ENCODE measurements at places on chromosomes 11 and 22.

DNA sequence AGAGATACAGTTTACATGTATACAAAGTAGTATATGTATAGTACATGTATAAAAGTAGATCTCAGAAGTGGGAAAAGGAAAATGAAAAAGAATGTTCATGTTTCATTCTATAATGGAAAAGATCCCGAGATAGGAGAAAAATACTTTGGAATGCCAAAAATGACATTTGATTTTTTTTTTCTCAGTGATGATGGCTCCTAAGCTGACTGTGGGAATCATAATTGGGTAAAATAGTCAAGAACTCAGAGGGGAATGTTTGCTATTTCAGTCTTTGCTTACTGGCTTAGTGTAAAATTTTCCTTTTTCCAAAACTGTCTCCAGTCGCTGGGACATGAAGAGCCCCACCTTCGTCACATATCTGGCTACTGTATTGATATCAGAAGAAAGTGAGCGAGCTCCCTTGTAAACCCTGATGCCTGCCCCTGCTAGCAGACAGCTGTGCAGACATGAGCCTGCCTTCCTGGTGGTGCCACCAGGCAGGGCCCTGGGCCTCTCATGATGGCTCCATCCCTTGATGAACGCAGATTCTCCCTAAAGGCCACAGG, 944.6 kb downstream of the NTM start:
- no peak for DNase-seq

DNA sequence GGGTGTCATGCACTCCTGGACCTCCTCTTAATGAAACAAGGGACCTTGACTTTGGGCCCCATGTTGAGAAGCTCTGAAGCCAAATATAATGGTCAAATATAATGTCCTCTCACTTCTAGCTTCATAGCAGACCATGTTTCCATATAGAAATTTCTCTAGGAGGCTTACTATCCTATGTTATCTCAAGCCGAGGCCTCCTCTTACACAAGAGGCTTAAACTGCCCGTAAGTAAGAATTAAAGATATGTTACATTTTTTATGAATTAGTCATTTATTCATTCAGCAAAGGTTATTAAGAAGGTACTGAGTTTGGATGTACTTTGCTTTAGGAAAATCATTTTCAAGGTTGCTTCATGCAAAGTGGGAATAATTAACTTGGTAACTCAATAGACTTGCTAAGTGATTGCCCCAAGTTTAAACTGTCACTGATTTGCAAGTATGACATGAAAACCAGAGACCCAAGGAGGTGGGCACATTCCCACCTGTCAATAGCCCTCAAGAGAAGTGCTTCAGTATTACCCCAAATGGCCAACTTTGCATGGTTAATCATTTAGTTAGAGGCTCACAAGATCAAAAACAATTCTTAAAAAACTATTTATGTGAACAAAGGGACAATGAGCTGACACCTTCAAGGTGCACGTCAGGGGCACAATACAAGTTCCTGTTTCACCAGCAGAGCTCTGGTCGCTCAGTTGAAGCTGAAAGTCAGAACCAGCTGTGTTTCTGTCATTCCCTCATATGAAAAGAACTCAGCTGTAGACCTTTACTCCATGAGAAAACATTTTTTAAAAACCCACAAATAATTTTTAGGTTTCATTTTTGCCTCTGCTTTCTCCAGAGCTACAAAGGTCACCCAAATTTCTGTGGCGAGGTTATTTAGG, 20.9 kb downstream of the BDNF start:
- DNase-seq: no peak

DNA sequence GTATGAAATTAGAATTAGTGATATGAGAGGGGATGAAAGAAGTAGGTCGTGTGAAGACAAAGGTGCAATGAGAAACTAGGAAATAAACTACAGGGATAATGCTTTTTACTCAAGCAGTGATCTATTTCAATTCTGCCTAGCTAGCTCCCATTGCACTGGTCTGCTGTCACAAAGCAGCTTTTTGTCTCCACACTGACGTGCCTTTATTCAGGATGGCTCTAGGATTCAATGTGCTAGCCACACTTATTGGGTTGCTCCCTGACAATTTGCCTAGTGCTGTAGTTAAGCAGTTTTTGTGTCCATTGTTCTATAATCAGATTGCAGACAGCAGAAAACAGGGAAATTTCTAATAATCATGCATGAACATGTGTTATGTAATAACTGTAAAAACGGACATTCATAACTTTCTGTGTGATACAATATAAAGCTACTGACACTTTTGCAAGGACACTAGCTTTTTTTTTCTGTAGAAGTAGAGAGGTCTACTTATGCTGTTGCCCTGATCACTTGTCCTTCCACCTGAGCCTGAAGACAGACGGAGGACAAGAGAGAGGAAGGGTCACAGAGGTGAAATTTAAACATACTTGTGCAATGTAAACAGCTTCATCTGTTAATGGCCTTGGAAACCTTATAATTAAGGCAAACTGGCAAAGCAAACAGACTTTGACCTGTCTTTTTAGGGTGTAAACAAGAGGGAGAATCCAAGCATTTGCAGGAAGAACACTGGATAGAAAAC, 269.6 kb downstream of the LRRC4C start:
- no peak for DNase-seq

DNA sequence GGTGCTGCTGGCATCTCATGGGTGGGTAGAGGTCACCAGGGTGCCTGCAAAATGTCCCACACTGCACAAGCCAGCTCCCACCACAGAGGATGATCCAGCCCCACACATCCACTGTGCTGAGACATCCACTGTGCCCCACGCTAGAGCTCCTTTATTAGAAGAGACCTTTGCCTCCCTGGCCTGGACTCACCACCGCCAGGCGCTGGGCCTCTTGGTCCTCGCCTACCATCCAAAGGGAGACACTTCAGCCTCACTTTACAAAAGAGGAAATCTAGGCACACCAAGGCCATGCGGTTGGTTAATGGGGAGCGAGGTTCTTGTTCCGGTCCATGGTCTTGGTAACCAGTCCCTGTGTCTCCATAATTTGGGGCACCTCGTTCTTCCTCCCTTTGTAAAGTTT, 3.4 kb upstream of the ANO1 start:
- DNase-seq: no peak

DNA sequence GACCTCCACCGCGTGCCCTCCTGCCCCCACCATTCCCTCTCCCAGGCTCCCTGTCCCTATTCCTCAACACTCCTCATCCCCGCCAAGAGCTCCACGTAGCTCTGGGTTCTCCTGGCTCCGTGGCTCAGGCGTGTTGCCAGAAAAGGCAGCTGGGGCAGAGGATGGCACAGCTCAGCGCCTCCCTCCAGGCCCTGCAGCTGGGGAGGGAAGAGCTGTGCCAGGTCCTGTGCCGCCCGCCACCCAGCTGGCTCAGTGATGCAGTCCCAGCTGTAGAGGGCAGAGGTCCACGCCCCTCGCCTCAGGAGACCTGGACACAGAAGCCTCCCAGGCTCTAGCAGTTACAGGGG, 4.2 kb downstream of the ARHGAP1 start:
- no peak for DNase-seq

DNA sequence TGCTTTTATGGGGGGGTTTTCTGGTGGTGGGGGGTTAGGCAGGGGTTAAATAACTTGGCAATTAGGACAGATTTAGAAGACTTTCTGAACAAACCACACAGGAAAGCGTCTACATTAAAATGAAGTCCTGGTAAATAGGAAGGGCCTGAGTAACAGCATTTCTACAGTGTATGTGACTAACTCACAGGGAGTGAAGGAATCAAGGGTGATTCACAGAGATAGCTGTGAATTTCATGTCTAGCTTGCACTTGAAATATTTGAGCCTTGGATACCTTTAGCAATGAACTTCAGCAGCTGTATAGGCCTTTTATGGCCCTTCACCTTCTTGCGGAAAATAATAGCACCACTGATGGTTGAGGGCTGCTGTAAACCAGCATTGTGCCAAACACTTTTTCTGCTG, 26.1 kb upstream of the LDHA start:
- DNase-seq: no peak

- peak; percentile 55 for DNase-seq
These were observed at the start of gene RAB3IL1 for GRCh38 chr11:61917334-61918109. Gene RAB3IL1 (minus strand): TSS chr11:61917566. CDS start chr11:61917367, 199 bp downstream.

DNA sequence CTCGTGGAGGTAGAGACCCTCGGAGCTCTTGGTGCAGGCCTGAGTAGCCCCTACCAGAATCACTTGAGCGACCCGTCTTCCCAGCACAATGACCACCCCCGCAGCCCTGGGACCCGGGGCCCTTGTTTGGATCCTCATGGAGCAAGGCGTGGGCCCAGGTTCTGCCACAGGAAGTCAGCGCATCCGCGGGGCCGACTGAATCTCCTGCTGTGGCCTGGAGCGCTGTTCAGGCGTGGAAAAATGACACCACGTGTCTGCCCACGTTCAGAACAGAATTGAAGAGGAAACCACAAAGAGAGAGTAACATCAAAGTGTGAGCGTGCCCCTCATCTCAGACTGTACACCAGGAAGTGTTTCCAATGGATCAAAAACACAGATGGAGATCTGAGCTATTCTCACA, 1479.2 kb downstream of the TBC1D22A start:
- no peak for DNase-seq

- no peak for DNase-seq
These were observed at the start of gene CALCB for GRCh38 chr11:15073361-15074205. Gene CALCB (plus strand): TSS chr11:15073593. CDS start chr11:15074719, 1,126 bp downstream.

DNA sequence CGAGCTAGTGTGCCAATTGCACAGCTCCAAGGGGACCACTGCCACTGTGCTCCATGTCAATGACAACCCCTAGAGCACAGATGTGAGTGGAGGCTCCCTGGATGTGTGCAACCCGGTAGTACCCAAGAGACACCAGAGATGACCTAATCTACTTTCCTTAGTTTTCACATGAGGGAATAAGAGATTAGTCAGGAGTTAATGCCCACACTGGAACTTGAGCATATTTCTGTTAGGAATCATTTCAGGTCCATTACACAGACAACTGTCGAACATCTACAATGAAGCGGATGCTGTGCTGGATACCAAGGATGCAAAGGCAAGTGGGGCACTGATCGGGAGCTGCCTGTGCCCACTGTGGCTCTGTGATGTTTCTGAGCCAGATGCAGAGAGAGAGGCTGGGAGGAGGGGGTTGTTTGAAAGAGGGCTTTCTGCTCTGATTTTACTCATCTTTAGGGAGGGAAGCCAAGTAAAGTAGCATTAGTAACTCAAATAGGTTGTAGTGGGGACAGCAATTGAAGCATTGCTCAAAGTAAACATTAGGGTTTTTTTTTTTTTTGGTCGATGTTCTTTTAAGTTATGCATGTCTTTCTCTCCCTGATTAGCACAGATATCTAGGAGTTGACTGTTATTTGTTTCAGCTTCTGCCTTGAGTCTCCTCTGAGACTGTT, 82.5 kb upstream of the SORL1-AS1 start:
- DNase-seq: no peak

DNA sequence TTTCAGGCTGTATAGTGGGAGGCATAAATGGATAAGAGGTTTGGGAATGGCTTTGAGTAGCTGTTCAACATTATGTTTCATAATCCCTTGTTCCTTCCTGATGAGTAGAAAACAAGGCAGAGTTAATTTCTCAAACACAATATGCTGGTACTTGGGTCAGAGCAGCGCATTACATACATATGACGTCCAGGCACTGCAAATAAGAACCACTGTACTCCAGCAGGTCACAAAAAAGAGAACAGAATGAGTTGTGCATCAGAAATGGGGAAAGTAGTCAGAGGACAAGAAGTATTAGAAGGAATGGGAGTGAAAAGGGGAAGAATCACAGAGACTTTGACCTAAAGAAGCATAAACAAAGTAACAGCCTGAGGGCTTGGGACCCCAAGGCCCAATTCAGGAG, 44.0 kb upstream of the RDX start:
- DNase-seq: no peak

DNA sequence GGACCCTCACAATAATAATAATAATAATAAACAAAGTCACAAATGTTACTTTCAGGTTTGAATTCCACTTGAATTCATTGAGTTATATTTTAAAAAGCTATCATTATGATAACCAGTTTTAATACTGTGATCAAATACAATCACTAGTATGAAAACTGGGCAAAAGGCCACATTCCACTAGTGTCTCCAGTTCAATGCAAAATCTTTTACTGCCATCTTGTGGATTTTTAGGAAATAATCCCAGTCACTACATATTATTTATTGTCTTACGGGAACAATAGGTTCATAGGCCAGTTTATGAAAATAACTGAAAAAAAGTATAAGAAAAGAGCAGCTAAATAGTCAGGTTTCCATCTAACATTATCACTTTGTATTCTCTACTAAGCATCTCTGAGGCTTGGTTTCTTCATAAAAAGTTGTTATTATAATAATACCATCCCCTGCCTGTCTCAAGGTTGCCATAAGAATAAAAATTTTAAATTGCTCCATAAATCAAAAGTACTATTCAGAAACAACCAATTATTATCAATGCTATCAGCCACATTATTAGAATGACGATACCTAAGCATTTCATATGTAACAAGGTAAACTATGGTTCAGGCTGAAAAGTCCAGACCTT, 533.9 kb upstream of the CCDC90B start:
- peak; percentile 78 for DNase-seq
